NCI-H1930 (cell line): ENCODE measurements at places on chromosomes 1 and 21.

DNA sequence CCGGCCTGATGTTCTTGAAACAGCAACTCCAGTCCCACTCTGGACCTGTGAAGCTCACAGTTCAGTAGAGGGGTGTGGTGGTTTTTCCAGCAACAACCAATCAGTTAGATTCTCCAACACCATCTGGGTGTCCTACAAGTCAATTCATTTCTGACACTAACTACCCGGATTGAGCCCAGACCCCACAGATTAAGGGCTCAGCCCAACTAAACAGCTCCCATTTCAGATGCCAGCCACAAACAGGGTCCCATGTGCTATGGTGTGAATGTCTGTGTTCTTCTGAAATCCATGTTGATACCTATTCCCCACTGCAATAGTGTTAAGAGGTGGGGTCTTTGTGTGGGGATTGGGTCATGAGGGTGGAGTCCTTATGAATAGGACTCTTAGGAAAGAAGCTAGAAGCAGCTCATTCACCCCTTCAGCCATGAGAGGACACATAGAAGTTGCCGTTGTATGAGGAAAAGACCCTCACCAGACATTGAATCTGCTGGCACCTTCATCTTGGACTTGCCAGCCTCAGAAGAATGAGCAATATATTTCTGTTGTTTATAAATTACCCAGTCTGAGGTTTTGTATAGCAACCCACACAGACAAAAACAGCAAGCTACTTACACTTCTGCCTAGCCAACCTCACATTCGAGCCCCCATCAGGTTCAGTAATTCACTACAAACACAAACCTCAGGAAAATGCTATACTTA is 53.6 kb downstream of the IRF2BP2 start:
- DNase-seq, result no peak

DNA sequence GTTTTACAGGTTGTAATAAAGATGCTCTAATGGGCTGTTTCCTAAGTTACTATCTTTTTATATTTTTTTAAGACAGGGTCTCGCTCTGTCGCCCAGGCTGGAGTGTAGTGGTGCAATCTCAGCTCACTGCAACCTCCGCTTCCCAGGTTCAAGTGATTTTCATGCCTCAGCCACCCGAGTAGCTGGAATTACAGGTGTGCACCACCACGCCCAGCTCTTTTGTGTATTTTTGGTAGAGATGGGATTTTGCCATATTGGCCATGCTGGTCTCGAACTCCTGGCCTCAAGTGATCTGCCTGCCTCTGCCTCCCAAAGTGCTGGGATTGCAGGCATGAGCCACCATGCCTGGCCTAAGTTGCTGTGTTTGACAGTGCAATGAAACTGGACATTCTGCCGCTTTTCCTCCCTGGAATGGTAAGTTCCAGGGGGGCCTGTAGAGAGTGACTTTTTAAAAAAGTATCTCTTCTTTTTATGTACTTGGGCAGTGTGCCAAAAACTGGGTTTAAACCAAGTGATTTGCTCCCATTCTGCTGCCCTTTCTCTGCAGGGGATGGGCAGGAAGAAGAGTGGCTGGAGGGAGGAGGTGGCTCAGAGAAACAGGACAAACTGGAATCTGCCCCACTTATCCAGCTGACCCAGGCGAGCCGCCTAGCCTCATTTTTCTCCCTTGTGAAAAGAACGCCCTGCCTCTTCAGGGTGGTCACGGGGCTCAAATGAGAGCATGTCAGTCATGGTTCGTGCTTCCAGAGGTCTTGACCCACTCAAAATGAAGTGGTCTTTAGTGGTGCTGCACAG is 2.3 kb downstream of the SLC37A1 start:
- DNase-seq, result no peak

DNA sequence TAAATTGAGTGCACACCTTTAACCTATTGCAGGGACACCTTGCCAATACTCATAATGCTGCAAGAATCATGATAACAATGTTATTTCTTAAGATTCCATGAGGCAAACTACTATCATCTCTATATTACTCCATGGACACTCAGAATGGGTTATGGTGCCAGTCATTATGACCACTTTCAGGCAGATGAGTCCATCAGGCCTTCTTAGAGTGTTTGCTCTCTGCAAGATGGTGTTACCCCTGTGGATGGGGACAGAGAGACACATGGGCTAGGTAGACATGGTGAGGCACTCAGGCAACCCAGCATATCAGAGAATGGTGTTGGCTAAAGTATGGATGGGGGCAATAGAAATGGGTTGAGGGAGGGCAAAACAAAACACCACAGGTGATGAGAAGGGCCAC is 59.7 kb downstream of the XCL2 start:
- DNase-seq, result no peak

DNA sequence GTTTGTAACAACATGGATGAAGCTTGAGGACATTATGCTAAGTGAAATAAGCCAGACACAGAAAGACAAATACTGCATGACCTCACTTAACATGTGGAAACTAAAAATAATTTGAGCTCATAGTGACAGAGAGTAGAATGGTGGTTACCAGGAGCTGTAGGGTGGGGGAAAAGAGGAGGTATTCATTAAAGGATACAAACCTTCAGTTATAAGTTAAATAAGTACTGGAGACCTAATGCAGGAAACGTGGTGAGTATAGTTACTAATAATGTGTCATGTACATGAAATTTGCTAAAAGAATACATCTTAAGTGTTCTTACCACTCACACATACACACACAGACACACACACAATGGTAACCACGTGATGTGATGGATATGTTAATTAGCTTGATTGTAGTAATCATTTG is 86.7 kb downstream of the NGF start:
- DNase-seq, result no peak

- DNase-seq, result no peak
Measured at GRCh38 chr1:211885747-211886522, 55.4 kb upstream of the LPGAT1 start.

DNA sequence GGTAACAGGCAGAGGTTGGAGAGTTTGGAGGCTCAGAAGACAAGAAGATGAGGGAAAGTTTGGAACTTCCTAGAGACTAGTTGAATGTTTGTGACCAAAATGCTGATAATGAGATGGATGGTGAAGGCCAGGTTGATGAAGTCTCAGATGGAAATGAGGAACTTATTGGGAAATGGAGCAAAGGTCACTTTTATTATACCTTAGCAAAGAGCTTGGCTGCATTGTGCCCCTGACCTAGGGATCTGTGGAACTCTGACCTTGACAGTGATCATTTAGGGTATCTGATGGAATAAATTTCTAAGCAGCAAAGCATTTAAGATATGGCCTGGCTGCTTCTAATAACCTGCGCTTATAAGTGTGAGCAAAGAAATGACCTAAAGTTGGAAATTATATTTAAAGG is 17.2 kb downstream of the FAM3B start:
- DNase-seq, result no peak

- DNase-seq, result no peak
Measured at GRCh38 chr1:230693221-230693620, 20.7 kb downstream of the AGT start.

DNA sequence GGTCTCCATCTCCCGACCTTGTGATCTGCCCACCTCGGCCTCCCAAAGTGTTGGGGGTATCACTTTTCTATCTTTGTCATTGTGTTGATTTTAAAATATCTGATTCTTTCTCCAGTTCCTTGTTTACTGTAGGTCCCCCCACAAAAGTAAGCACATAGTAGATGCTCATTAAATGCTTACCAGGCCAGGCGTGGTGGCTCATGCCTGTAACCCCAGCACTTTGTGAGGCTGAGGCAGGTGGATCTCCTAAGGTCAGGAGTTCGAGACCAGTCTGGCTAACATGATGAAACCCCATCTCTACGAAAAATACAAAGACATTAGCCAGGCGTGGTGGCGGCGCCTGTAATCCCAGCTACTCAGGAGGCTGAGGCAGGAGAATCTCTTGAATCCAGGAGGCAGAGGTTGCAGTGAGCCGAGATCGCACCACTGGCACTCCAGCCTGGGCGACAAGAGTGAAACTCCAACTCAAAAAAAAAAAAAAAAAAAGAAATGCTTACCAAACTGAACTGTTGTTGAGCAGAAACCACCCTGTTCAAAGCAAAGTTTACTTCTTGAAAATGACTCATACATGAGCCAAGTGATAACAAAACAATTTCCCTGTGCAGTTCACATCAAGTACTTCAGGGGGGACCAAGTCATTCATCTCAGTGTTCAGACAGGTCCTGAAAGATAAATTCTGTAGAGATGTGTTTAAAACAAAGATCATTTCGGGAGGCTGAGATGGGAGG is 24.3 kb upstream of the NID1 start:
- no peak for DNase-seq

DNA sequence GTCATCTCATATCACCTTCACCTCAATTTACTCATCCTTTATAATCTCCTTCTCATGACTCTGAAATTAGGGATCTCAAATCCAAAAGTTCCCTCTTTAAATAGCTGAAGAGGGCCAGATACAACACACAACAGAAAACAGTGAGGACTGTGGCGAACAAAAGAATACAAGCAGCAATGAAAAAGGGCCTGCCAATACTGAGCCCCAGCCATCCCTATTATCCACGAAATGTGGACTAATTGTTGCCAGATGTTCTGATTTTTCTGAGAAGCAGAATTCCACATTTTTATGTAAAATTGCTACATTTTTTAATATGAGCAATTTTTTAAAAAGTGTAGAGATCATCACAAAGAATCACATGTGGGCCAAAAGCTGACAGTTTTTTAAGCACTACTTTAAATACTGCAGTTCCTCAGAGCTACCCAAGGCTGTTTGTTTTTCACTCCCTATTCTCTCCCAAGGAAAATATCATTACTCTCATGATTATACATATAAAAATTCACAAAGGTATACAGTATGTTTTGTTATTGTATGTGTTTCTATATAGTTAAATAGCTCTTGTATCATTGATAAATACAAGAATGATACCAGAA is 90.0 kb downstream of the ASH1L start:
- DNase-seq, result no peak

GRCh38 chr1:93603601-93604000 is 78.0 kb downstream of the BCAR3 start:
- DNase-seq, result no peak

DNA sequence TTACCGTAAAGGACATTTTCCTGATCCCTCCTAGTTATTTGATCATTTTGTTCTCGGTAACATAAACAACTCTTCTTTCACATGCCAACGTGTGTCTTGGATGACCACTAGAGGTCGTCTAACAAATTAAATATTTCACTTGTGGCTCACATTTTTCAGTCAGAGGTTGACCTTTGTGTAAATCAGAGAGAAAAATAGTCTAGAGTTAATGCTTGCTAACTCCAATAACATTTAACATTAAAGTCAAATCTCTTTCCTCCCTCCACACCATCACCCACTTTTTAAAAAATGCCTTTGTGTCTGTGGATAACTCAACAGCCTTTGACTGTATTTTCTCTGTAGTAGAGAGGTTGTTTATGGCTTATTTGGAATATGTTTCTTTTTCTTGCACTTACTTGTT is 220.5 kb upstream of the B3GALT2 start:
- DNase-seq, result no peak

DNA sequence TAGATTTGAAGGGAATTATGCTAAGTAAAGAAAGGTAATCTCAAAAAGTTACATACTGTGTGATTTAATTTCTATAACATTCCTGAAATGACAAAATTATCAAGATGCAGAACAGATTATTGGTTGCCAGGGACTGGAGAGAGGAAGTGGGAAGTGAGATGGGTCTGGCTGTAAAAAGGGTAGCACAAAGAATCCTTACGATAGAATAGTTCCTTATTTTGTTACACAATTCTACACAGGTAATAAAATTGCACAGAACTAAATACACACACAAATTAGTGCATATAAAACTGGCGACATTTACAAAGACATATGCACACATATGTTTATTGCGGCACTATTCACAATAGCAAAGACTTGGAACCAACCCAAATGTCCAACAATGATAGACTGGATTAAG is 33.5 kb downstream of the ZNF684 start:
- DNase-seq, result no peak

DNA sequence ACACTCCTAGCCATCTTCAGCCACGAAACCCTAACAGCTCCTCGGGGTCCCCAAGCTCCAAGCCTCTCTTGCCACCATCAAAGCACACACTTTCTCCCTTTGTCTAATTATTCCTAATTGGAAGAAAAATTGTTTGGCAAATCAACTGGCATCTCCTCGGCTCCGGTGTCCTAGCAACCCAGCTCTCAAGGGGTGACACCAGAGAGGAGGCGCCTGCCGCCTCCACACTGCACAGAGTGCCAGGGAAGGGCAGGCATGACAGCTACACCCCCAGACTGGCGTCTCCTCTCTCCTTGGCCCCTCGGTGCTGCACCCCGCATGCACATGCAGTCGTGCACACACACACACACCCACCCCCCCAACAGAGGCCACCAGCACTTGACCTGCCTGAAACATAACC is 18.2 kb upstream of the GJB5 start:
- no peak for DNase-seq

DNA sequence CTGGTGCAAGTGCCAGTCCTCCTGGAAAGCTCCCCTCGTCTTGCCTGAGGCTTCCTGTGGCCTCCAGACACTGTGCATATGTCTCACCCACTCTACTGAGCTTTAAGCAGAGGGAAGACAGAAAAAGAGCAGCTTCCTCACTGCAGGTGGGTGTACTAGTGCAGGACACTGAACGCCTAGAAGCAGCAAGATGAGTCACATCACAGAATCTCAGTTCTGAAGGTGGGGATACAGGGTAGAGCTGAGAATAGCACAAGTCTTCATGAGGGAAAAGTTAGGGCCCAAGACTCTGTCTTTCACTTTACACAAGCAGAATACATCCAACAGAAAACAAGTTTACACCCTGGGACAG is 37.4 kb downstream of the PCAT6 start:
- no peak for DNase-seq

GRCh38 chr1:24142546-24143534 is at the start of gene IL22RA1:
TSS of gene IL22RA1 (minus strand) at chr1:24143140. CDS start at chr1:24143082, 58 bp downstream.
- DNase-seq, result no peak

DNA sequence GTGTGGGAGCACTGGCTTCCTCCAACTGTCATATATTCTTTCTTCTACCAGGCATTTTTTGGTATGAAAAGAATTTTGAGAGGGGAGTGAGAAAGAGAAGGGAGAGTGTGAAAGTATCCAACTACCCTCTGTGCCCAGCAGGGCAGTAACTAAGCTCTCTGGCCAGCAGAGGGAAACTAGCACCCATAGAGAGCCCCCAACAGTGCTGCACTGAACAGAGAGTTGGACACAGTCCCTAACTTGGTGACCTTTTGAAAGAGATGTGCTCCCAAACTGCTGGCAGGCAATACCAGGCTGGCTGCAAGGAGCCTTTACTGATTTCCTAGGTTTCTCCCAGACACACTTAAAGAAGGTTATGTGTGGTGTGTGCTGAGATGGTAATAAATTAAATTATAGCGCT is 118.8 kb upstream of the PBX1 start:
- DNase-seq, result no peak

GRCh38 chr1:8214501-8215173 is 103.3 kb upstream of the SLC45A1 start:
- no peak for DNase-seq

GRCh38 chr1:224219612-224220059 is 36.6 kb downstream of the DEGS1 start:
- no peak for DNase-seq

DNA sequence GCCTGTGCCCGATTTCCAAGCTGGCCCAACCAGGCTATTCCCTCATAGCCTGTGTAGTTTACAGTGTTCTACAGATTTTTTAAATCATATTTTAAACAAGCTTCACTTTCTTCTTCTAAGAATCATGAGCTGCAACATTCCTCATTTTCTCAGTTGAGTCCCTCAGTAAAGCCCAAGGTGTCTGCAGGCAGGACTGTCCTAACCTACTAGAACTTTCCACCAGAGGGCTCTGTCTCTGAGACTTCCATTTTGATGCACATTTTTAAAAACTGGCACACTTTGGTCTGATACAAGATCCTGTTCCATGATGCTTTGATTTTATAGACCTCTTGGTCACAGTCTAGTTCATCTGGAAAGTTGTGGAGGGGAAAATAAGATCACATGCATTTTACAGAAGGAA is 21.6 kb upstream of the SLAMF6 start:
- DNase-seq, result no peak

GRCh38 chr1:228047183-228047466 is 35.4 kb upstream of the ARF1 start:
- no peak for DNase-seq
